Activated T-cell treated with anti-CD3 and anti-CD28 coated beads for 24 hours (primary cell): ENCODE measurements at places on chromosomes 6 and 20.
A peak's percentile ranks its signal among the peaks of the same experiment; 100 is the strongest.

GRCh38 chr6:19609972-19610641 is 227.1 kb upstream of the ID4 start:
- no peak for DNase-seq

DNA sequence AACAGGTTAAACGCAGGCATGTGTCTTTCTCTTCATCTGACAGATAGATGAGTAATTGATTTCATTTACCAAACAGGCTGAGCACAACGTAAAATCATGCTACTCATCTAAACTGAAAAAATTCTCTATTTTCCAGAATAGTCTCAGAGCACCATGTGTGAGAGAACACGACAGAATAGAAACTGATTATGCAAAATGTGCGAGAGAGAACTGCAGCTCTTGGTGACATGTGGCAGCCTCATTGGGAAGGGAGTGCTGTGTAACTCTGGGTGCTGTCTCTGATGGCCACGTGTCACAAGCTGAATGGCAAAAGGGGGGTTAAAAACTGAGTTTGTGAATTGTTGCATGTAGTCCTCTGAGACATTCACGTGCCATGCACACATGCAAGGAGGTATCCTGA is 143.7 kb upstream of the ATXN1 start:
- DNase-seq = no peak

- no peak for DNase-seq
These were observed 36.2 kb upstream of the BAG2 start for GRCh38 chr6:57135885-57136284.

DNA sequence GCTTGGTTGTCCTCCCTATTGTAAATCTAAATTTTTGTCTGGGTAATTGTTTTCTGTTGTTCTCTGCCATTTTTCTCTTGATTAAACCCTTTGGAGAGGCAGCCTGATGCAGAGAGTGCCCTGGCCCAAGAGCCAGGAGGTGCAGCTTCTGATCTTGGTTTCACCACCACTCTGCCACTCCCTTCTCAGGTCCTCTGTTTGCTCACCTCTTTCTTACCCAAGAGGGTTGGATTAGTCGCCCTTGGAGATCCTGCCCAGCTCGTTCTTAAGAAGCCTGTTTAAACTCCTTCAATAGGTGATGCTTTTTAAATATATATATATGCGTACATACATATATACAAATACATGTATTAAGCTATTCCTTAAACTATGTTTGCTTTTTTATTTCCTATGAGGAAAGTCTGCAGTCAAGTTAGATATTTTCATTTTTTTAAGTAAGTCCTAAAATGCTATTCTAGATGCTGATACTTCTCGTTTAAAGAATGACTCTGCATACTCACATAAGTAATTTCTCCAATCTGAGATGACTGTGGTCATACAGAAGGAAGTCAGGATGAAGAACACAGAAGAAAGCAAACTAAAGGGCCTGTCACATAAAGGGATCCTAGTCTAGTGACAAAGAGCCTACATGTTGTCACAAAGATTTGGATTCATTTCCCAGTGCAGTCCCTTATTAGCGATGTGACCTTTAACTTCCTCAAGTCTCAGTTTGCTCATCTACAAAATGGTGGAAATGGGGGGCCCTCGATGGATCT is 19.9 kb downstream of the TPD52L1 start:
- no peak for DNase-seq

DNA sequence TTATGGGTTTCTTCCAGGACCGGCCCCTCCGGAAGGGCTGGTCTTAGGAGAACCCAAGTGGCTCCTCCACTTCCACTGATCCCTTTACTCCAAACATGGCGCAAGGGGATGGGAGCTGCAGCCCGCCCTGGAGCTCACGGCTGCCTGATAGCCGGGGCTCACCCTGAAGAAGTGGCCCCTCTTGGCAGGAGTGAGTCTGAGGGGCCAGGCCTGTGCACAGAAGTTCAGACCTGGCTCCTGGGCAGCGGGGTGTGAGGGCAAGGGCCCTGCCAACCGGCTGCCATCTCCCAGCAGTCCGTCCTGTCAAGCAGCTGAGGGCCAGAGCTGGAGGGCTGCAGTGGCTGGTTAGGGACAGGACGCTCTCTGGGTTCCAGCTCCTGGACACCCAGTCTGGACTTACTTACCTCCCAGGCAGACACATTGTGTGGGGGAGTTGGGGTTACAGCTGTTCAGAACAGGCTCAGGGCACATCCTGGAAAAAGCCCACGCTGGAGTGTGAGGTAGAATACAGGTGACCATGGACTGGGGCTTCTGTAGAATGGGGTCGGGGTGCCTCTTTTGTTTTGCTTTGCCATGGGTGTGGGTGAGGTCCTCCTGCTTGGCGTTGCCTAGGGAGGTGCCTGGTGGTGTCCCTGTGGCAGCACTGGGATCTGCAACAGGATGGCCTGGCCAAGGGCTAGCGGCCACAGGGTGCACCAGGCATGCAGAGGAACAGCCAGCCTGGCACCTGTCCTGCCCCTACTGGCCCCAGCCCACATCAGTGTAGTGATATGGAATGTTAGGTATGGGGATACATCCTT is 88.4 kb downstream of the ASXL1 start:
- no peak for DNase-seq

DNA sequence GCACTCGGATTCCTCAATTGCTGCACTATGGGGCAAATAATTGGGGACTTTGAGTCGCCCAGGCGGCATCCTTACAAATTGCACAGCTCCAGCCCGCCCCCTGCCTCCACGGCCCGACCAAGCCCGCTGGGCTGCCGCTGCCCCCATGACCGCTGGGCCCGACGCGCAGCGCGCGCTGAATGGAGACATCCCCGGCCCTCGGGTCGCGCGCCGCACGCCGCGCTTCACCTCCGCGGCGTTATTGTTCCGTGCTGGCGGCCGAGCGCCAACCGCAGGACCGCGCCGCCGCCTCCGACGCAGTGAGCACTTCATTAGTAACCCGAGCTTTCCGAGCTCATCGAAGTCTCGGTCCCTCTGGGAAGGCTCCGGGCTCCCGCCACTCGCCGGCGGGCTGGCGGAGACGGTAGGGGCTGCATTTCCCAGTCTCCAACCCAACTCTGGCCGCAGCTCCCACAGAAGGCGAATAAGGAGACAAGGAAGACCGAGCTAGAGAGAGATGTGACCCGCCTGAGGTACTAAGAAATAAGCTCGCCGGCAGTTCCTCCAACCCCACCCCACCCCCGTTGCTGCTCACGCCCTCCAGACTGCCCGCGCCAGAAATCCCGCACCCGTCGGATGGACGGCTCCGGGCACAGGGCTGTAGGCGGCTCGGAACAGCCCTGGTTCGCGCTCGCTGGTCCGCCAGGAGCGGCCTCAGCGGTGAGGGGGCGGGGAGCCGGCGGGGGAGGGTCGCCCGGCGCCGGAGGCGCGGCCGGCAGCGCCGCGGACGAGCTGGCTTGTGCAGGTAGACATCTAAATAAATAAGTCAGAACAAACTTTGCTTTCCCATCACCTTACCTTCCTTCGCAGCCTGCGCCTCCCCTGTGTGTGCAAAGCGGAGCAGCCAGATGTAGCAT is 703 bp downstream of the EPHA7 start:
- no peak for DNase-seq

- no peak for DNase-seq
These were observed 15.3 kb downstream of the PCIF1 start for GRCh38 chr20:45949542-45950329.

- DNase-seq = no peak
These were observed 34.1 kb downstream of the CDC40 start for GRCh38 chr6:110214338-110214737.

GRCh38 chr6:167827583-167828324 is 1.0 kb downstream of the AFDN start:
- DNase-seq = no peak

DNA sequence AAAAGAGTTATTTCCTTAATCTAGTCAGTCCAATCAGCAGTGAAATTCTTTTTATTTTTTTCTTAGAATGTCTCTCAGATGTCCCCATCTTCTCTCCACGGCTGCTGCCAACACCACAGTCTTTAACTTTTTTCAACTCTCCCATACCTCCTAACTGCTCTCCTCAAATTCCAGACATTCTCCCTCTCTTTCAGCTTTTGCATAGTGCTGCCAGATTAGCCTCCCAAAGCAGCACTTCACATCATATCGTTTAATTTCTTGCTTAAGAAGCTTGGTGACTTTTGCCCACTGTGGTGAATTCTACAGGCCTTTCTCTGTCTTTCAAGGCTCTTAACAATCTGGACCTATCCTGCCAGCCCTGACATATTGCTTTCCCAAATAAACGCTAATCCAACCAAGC is 233.4 kb downstream of the UST start:
- no peak for DNase-seq

DNA sequence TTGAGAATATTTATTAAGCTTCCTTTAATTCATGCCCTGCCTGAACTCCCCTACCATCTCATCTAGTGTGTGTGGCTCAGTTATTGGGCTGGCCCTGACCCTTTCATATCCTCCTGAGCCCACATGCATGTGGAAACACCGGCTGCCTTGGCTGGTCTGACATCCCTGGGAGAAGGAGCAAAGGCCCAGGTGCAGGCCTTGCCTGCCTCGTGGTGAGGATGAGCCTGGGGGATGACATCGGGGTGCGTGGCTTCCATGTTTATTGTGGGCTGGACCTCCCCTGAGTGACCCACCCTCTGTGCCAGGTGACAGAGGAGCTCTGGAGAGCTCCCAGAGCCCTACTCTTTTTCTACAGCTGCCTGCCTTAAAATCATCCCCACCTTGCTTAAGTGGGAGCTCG is 69.1 kb downstream of the FOXA2 start:
- DNase-seq = no peak

GRCh38 chr20:1924910-1925861 is 30.0 kb downstream of the SIRPA start:
- DNase-seq = no peak

DNA sequence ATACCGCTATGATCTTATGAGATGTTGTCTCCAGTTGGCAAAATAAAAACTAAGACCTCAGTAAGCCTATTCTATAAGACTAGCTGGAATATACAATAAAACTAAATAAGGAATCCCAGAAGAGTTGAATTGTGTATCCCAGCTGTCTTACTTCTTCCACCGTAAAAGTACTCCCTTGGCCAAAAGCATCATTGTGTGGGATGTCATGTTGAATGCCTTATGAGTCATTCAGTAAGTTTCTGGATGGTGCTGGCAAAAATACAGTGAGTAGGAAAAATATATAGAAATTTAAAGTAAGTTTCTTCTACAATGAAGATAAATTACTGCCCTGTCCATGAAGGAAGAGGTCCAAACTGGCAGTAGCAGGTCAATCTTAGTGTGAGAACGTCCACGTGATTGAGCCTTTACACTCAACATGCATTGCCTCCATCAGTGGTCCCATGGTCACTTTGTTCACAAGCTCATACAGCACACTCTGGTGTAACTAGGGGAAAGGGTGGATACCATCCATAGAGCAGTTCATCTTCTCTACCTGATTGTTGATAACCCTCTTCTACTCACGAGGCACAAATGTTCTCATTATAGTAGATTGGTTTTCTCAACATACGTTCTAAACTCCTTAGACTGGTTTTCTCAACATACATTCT is 13.7 kb upstream of the ZNF318 start:
- DNase-seq = no peak

DNA sequence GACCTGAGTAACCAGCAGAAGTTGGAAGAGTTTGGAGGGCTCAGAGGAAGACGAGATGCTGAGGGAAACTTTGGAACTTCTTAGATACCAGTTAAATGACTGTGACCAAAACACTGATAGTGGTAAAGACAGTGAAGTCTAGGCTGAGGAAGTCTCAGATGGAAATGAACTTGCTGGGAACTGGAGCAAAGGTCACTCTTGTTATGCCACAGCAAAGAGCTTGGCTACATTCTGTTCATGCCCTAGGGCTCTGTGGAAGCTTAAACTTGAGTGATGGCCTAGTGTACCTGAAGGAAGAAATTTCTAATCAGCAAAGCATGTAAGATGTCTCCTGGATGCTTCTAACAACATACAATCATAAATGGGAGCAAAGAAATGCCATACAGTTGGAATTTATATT is 24.7 kb downstream of the WDR27 start:
- DNase-seq = no peak

- DNase-seq = peak; percentile 66
These were observed 3.5 kb upstream of the SNAI1 start for GRCh38 chr20:49979030-49979832.

DNA sequence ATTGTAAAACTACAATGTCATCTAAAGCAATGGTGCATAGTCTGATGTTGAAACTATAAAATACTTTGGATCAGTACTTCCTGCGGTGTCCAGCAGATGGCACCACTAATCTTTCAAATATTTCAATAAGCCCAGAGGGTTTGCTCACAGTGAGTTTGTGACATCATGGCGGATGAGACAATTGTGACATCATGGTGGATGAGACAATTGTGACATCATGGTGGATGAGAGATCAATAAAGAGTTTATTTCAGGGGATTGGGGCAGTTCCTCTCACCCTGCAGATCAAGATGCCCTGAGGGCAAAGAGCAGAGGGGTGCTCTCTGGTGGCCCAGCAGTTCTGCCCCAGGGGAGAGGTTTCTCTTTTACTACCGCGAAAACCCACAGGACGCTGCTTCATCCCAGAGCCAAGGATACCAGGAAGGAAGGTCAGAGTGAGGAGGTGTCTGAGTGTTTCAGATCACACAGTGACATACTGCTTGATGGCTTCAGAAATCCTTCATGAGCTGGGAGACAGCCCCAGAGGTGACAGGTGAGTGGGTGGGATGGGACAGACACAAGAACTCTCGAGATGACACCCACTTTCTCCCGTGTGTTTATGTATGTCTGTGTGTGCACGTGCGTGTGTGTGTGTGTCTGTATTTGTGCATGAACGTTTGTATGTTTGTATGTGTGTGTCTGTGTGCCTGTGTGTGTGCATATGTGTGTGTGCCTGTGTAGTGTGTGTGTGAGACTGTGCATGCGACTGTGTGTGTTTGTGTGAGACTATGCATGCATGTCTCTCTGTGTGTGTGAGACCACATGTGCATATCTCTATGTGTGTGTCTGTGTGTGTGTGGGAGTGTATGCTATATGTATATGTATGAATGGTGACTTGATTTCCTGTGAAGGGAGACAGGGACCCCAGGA is 7.3 kb upstream of the ULBP2 start:
- peak; percentile 62 for DNase-seq

GRCh38 chr20:36591854-36592641 is 13.5 kb upstream of the RAB5IF start:
- no peak for DNase-seq

- no peak for DNase-seq
These were observed 152.7 kb downstream of the VEGFA start for GRCh38 chr6:43922426-43923375.
